ENCODE measurements at places on chromosomes 13 and 19. TPM values are rescaled to one million over a fixed set of nuclear protein-coding genes. Genes with fewer than 3 reads are reported as not detected.

GRCh38 chr13:94764576-94765321, 52.4 kb upstream of the SOX21 start:
- no peak for DNase-seq

DNA sequence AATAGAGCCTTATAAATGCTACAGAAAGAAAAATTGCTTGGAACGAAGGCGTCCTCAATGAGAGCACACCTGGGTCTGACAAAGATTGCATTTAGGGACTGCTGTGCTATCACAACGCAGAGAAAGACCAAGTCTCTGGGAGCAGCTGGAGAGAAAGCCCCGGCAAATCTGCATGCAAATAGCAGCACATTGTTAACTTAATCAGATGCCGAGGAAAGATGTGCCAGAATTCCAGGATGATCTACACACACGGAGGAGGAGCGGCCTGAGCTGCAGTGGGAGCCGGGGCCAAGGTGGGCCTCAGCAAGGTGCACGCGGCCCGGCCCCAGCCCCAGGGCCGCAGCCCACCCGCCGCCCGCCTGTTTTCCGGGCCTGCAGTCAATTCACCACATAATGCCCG, 1.4 kb downstream of the ZNF536 start:
- peak; percentile 50 for DNase-seq

DNA sequence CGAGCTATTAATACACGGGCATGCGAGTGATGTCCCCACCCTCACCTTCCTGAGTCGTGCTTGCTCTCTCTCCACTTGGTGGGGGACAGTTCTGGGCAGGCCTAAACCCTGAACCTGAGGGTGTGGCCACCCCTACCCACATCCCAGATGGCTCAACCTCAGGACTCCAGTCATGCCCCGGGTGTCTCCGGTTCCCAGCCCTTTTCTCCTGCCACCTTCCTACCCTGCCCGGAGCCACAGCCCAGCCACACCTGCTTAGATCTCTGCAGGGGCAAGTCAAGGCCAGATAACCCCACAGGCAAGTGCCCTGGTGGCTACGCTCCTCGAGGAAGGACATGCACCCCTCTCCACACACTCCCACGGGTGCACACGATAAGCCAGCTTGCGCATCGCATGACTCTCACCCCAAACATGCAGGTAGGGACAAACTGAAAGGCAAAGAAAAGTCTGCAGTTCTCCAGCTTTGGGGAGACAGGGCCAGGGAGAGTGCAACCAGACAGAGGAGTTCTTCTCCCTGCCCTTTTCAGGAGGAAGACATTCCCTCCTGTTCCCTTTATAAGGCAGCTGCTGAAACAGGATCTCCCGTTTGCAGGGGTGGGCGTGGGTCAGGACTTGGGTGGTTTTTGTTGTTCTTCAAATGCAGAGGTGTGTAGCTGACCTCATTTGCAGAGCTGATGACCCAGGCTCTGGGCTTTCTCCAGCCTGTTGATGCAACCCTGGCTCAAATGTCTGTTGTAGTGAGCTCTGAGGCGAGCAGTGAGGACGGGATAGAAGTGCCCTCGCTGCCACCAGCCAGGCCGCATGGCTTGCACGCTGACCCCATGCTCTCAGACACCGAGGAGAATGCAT, 88.6 kb downstream of the DPF1 start:
- no peak for DNase-seq

DNA sequence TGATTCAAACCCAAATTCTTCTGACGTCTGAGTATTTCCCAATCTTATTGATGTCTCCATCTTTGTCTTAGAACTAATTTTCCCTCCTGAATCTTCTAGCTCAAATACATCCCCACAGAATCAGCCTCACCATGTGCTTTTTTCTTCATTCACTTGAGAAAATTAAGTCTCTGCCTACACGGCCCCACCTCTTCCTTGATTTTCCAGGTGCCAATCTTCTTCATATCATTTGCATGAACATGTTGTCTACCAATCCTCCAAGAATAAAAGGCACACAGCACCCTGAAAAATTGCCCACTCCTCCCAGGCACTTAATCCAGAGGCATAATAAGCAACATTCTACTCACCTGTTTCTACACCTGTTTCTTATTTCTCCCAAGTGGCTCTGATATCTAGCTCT, 408.1 kb upstream of the NBEA start:
- no peak for DNase-seq

- DNase-seq, result no peak
Observed at GRCh38 chr19:33430674-33431277, 57.3 kb downstream of the CEBPG start.

The IGFL1 gene
- total RNA-seq, result not detected

DNA sequence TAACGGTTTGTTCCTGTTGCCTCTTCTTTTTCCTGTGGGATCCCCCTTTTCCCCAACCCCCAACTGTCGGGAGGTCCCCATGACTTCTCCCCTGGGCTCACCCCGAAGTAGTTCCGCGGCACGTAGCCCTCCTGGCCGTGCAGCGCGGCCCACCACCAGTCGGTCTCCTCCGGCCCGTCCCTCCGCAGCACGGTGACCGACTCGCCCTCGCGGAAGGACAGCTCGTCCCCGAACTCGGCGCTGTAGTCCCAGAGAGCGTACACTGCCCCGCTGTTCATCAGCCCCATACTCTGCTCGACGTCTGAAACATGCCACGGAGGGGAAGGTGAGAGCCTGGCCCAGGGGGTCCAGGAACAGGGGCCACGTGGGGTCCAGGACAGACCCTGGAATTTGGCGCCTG, 12.1 kb upstream of the ERCC2 start:
- no peak for DNase-seq

GRCh38 chr19:12984143-12984627, 11.1 kb upstream of the NFIX start:
- DNase-seq, result no peak

- no peak for DNase-seq
Observed at GRCh38 chr13:52002361-52002760, 8.9 kb downstream of the ATP7B start.

The SLC25A15 gene
- total RNA-seq, result 4.4 TPM

- no peak for DNase-seq
Observed at GRCh38 chr19:56612737-56613136, 17.6 kb downstream of the ZNF71 start.

The CACNG7 gene
- not detected for total RNA-seq

DNA sequence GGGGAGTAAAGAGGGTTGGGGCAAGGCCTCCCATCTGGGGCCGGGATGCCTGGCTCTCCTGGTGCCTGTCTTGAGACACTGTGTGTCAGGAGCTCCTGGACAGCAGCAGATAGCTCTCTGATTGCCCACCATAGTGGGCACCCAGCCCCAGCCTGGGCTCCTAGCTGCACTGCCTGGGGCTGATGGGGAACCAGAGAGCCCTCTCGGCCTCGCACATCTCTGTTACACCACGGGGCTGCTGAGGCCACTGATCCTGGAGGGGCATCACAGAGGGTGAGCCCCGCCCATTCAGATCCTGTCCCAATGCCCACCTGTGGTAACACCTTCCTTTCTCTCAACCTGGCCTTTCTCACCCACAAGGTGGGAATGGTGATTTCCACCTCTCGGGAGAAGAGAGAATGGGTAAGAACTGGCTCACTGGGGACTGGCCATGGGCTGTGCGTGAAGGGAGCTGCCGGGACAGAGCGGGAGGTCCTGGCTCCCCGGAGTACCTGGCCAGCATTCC, 135.9 kb downstream of the URI1 start:
- DNase-seq, result no peak

DNA sequence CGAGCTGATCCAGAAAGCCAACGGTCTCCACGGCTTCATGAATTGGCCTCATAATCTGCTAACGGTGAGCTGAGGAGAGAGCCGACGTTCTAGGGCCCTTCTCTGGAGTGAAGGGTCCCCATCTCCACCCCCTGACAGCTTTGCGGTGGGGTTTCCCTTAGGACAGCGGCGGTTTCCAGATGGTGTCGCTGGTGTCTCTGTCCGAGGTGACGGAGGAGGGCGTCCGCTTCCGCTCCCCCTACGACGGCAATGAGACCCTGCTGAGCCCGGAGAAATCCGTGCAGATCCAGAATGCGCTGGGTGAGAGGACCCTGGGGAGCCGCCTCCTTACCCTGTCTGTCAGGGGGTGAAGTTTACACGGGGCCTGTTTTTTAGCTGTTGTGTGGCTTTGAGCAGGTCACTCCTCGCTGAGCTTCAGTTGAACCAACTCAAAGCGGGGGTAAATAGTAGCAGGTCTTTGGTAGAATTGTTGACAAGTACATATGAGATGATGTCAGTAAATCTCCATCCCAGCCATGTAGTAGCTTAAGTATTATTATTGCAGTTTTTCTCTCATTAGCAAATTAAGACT, 801 bp downstream of the QTRT1 start:
- DNase-seq, result no peak

DNA sequence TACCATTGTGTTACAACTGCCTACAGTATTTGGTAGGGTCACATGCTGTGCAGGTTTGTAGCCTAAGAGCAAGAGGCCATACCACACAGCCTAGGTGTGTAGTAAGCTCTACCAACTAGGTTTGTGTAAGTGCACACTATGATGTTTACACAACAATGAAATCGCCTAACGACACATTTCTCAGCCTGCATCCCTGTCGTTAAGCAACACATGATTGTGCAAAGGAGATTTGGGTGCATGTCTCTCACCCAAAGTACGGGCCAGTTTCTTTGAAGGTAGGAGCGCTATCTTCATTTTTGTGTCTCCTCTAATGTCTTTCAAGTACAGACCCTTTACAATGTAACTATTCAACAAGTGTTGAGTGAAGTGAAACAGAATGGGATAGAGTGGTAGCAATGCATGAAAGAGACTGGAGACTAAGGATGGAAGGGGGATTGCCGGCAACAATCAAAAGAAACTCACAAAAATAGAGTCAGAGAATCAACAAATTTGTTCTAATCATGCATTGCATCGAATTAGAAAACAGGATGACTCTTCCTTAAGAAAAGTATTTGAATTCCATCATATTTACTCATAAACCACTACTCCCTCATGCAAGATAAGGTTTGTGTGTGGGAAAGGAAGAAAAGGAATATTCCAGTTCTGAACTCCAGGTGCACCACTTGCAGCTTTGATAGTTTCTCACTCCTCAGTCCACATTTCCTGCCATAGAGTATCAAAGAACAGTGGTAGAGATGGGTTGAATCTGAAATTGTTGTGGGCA, 60.2 kb upstream of the TNFRSF19 start:
- DNase-seq, result no peak

The USPL1 gene
- 9.8 TPM for total RNA-seq

- DNase-seq, result no peak
Observed at GRCh38 chr19:23799321-23799720, 40.6 kb upstream of the ZNF681 start.

The ZNF665 gene
- 1.3 TPM for total RNA-seq

The ZNF844 gene
- total RNA-seq, result 14.7 TPM

DNA sequence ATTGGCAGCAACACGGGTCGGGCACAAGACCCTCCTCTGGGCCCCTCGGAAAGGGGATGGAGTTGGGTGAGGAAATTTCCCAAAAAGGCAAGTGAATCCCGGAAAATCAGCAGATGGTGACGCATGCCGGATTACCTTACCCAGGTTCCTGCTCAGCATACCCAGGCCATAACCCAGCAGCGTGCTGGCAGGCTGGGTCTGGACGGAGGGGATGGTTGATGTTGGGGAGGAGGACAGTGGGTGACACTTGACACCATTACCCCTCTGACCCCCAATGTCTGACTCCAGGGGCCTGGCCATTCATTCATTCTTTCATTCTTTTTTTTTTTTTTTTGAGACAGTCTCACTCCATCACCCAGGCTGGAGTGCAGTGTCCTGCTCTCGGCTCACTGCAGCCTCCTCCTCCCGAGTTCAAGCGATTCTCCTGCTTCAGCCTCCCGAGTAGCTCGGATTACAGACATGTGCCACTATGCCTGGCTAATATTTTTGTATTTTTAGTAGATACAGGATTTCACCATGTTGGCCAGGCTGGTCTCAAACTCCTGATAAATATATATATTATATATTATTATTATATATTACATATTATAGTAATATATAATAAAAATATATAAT, 799 bp downstream of the PVR start:
- no peak for DNase-seq

The SPRED3 gene
- total RNA-seq, result 2.2 TPM

The LYPD5 gene
- total RNA-seq, result 1.3 TPM

- peak; percentile 83 for DNase-seq
Observed at GRCh38 chr19:55353803-55354697, 469 bp downstream of the COX6B2 start.

DNA sequence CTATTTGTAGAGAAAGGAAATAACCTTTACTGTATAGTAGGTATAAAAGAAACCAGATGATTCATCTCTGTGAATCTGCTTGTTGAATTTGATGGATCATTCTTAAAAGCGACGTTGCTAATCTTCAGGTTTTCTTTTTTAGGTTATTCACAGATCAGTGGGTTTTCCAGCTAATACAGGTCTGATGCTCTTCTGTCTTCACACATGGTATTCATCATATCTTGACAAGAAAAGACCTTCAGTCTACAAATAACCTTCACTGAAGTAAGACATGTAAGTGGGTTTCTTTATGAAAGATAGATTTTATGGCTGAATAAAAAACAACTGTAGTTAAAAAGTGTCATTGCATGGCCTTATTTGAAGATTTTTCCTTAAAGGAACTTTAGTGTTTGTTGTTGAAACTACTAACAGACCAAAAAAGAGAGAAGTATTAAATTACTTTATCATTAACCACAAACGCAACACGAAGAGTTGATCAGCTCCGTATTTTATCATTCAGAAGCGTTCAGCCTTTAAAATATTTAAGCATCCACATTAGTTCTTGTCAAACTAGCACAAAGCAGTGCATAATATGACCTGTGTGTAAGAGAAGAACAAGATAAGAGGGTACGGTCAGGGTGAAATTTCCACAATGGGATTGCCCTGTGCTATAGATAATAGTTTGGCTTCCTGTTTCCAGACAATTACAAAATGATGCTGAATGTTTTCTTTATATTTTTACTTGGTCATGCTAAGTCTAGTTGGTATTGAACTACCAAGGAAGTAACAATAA, 299.5 kb downstream of the MZT1 start:
- DNase-seq, result no peak

- no peak for DNase-seq
Observed at GRCh38 chr13:34044041-34044440, 226.1 kb downstream of the RFC3 start.

The SERPINE3 gene
- not detected for total RNA-seq

GRCh38 chr13:63425131-63425530, 2009.5 kb upstream of the PCDH20 start:
- no peak for DNase-seq

The RUBCNL gene
- total RNA-seq, result 1.9 TPM

DNA sequence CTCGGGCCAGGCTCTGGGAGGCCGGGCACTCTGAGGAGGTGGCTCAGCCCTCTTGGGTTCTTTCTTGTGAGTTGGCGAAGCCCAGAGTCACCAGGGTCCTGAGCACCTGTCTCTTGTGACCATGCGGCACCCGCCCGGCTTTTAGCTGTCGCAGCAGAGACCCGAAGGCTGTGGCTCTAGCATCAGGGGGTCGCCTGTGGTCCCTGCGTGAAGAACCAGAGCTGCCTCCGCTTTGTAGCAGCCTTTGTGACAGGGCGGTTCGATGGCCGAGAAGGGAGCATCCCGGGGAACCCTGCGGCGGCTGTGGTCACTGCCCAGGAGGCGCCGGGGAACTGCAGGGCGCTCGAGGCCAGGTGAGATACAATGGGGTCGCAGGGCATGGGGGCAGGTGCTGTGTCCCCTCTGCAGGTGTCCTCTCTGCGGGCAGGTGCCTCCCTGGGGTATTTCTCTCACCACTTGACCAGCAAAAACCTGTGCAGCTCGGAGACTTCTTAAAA, 10.4 kb downstream of the MCF2L start:
- no peak for DNase-seq

The TUBGCP3 gene
- 20.7 TPM for total RNA-seq

- no peak for DNase-seq
Observed at GRCh38 chr13:92823059-92823458, 403.5 kb upstream of the GPC6 start.

GRCh38 chr19:40314656-40315055, 29.5 kb upstream of the AKT2 start:
- no peak for DNase-seq
